ENCODE measurements at places on chromosomes 1 and 21.

GRCh38 chr1:19728413-19729145 is 63.9 kb downstream of the HTR6 start:
- DNase-seq, result no peak

DNA sequence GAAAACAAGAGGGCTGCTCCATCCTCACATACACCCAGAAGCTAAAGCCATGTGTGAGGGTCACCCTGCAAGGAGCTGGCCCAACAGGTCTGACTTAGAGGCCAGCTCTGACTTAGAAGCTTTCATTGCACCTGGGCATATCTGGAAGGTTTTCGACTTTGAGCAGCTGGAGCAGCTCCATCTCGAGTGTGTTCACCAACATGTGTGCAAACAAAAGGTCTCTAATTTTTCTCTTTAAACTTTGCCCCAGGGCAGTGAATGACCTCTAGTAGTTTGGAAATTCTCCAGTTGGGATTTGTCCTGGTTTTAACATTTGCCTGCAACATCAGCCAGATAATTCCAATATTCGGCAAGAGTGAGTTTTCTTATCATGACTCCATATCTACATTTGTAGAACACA is 108.3 kb downstream of the TNR start:
- no peak for DNase-seq

GRCh38 chr1:193229136-193229535 is 42.7 kb upstream of the B3GALT2 start:
- DNase-seq, result peak; percentile 66

- peak; percentile 52 for DNase-seq
Observed at GRCh38 chr1:17437580-17438317, 1.7 kb downstream of the RCC2 start.

- DNase-seq, result no peak
Observed at GRCh38 chr1:244628789-244629188, 24.1 kb upstream of the DESI2 start.

DNA sequence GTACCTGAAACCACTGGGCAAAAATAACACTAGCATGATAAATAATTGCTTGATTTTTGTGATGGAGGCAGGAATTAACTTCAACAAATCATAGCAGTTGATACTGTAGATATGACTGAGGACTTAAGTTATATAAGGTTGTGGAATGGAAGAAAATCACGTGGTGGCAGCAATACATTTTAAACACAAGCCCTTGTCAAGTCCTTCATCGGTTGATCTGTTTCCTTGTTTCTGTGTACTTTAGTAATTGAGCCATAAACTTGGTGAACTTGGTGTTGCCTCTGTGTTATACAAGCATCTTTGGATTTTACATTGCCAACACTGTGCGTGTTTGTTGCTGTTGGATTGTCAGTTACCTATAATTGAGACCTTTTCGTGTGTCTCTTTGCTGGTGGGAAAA is 114.4 kb downstream of the CAMTA1 start:
- DNase-seq, result no peak

GRCh38 chr1:13583595-13583965 is at the start of gene PDPN:
TSS of gene PDPN (plus strand) at chr1:13583832. CDS start at chr1:13584034, 202 bp downstream.
- peak; percentile 29 for DNase-seq

DNA sequence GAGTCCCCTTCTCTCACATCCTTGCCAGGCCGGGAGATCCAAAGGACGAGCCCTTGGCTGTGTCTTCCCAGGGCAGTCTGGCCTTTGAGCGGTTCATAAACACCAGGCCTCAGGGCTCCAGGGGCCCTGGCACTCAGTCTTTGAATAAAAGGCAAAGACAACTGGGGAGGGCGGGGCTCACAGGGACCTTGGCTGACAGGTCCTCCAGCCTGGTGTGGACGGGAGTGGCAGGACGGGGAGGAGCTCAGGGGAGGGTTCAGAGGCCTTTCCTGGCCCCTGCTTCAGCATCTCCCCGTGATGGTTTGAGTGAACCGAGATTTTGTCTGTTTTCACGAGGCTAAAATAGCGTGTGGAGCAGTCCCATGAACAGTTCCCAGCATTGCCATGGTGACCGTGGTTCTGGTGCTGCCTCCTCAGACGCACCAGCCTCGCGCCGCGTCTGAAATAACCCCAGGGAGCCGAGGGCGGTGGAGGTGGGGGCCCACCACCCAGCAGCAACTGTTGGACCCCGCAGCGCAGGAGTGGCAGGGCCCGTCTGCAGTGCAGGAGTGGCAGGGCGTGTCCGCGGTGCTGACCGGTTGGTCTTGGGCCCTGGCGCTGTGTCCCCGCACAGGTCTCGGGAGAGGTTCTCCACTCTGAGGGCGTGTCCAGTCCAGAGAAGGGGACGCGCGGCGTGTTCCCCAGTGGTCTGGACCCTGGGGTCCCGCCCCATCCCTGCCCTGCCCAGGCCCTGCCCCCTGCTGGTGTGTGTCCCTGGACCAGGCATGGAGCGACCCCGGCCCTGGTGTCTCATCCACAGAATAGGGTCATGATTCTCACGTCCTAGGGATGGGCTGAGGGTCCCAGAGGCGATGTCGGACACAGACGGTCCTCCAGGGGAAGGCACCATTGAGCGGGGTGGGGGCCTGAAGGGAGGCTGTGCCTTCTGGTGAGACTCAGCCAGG is 7.1 kb upstream of the PRKCZ start:
- DNase-seq, result no peak

- DNase-seq, result no peak
Observed at GRCh38 chr1:28983091-28983490, 68.7 kb downstream of the EPB41 start.

DNA sequence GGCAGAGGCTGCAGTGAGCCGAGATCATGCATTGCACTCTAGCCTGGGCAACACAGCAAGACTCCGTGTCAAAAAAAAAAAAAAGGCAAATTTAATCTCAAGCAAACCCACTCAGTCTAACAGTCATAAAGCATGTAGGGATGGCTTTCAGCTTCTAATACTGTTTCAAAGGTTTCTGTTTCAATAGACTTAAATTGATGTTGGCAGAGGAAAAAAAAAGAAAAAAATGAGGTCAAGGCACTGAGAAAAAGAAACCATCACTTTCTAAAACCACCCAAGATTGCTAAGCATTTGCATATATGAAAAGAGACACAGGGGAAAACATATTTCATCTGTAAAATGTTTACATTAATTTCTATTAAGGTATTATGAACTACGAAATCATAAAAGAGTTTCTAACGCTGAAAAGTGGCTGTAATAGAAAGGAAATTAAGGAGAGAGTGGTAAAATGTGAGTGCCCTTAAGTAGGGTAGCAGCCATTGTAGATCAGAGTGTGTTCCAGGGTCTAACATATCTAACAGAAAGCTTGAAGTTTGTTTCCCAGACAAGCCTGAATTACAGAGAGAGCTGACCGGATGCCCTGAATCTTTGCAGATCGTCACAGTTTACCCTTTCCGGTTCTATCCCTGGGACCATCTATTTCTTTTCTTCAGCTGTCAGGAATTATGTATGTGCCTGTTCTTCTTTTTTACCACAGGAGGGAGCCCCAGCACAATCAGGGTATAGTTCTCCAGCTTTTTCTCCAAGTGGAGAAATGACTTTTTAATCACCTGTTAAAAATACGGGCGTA is 70.0 kb downstream of the PLD5 start:
- DNase-seq, result peak; percentile 56

GRCh38 chr1:10717296-10718082 is 79.0 kb downstream of the CASZ1 start:
- DNase-seq, result no peak

DNA sequence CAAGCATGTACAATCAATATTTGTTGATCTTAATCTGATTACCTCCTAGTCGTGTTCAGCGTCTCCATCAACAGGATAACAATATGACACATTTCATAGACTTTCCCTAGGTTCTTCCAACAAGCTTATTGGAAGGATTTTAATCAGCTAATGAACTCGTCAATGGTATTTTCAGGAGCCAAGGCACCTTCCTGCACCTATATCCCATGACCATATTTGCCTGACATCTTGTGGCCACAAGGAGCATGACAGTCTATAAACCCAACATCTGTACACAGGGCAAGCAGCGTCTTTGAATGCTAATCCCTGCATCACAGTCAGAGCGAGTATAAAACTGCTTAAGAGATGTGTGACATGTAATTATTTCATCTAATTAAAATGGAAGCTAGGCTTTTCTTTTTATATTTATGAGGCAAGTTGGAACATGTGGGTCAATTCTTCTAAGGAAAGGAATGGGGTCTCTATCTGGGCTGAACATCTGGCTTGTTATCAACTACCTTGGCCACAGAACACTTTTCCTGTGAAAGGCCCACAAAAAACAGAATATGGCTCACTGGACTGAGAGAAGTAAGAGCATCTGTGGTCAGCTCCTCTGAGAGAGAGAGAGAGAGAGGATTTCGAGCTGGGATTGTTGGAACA is 388.8 kb downstream of the NTNG1 start:
- DNase-seq, result peak; percentile 79

GRCh38 chr1:170095976-170096748 is 21.7 kb upstream of the KIFAP3 start:
- DNase-seq, result no peak

DNA sequence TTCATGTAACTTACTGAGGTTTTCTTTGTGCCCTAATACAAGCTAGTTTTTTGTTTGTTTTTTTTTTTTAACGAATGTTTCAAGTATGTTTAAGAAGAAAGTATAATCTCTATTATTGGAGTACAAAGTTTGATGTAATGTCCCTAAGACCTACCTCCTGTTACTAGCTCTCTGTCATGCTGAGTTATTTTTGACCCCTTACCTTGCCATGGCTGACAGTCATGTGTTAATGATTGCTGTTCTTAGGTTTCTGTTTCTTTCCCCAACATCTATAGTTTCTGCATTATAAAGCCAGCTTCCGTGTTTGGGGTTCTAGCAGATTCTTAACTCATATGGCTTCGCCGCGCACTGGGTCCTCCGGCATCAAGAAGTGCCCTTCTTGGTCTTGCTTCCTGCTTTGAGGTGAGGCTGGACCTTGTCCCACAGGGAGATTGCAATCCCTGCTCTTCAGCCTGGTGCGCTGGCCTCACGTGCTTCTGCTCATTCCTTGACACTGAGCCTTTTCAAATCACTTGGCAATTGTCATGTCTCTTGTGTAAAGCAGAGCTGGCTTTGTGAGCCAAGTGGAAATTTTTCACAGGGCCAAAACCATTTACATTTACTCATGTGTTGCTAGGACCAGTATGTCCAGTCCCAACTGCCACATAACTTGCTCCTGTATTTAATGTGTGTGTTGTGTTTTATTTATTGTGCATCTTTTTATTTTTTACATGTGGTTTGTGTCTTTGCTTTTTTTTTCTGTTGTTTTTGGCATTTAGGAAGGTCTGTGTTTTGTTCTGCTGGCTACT is 135.0 kb upstream of the COL6A1 start:
- DNase-seq, result no peak

DNA sequence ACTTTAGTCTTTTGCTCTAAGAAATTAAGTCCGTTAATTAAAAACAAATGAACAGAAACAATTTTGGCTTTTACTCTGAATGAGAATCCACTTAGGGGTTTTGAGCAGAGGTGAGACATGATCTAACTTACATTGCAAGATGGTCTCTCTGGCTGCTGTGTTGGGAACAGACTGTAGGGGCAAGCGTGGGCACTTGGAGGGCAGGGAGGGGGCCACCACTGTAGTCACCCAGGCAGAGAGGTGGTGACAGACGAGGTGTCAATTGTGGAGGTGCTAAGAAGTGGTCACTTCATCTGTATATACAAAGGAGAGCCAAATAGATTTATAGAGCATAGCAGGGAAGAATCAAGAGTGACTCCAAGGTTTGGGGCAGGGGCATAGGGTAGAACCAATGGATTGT is 71.1 kb upstream of the IRF2BP2 start:
- no peak for DNase-seq

- DNase-seq, result no peak
Observed at GRCh38 chr1:14561014-14561693, 37.3 kb upstream of the KAZN start.

GRCh38 chr1:65942476-65942875 is 149.8 kb downstream of the PDE4B start:
- DNase-seq, result no peak

DNA sequence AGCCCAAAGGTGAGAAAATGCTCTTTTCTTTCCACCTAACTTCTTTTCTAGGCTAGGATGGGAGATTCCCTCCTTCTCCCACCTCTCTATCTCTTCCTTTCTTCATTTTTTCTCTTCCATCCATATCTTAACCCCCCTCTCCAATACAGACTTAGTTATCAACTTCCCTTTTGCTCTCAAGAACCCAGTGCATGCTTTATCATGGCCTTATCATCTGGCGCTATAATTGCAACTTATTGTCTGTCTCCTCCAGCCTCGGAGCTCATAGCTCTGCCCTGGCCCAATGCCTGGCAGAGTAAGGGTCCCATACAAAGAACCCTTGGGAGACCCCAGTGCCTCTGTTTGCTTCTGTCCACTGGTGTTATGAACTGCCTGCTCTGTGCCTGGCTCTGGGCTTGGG is 71.0 kb upstream of the NFASC start:
- DNase-seq, result no peak

GRCh38 chr1:93692451-93692861 is 10.8 kb upstream of the BCAR3 start:
- DNase-seq, result peak; percentile 72

DNA sequence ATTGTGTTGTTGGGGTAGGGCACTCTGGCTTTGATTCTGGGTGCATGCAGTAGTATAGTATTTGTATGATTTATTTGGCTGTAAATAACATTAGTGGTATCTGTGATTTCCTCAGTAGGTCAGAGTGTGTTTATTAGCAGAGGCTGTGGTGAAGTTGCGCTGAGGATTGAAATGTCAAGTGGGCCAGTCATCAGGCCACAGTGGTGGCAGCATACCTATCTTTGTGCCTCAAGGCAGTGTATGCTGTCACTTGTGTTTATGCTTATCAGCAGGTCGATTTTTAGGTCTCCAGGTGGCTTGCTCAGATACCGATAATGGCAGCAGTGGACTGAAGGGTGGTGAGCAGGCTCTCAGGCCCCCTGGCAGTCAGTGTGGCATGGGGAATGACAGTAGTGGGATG is 11.3 kb downstream of the LY9 start:
- DNase-seq, result no peak

GRCh38 chr1:36126797-36127500 is 1.9 kb upstream of the COL8A2 start:
- DNase-seq, result no peak

- DNase-seq, result no peak
Observed at GRCh38 chr21:45997205-45997494, 15.6 kb downstream of the COL6A1 start.

DNA sequence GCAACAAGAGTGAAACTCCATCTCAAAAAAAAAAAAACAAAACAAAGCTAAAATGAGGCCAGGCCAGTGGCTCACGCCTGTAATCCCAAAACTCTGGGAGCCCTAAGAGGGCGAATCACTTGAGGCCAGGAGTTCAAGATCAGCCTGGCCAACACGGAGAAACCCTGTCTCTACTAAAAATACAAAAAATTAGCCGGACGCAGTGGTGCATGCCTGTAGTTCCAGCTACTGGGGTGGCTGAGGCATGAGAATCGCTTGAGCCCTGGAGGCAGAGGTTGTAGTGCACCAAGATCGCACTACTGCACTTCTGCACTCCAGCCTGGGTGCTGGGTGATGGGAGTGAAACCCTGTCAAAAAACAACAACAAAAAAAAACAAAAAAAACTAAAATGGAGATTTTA is 191.2 kb upstream of the SGIP1 start:
- DNase-seq, result no peak

- peak; percentile 56 for DNase-seq
Observed at GRCh38 chr1:20151906-20152598, 12.9 kb downstream of the PLA2G2F start.

GRCh38 chr1:213266983-213267772 is 216.1 kb downstream of the RPS6KC1 start:
- DNase-seq, result no peak

GRCh38 chr1:24822887-24823286 is 77.6 kb downstream of the CLIC4 start:
- no peak for DNase-seq

- DNase-seq, result no peak
Observed at GRCh38 chr1:208030288-208031091, 119.6 kb upstream of the CD34 start.

- no peak for DNase-seq
Observed at GRCh38 chr1:48710915-48711314, 65.8 kb downstream of the BEND5 start.
